ENCODE measurements at places on chromosomes 13 and 19.
A peak's percentile ranks its signal among the peaks of the same experiment; 100 is the strongest.

DNA sequence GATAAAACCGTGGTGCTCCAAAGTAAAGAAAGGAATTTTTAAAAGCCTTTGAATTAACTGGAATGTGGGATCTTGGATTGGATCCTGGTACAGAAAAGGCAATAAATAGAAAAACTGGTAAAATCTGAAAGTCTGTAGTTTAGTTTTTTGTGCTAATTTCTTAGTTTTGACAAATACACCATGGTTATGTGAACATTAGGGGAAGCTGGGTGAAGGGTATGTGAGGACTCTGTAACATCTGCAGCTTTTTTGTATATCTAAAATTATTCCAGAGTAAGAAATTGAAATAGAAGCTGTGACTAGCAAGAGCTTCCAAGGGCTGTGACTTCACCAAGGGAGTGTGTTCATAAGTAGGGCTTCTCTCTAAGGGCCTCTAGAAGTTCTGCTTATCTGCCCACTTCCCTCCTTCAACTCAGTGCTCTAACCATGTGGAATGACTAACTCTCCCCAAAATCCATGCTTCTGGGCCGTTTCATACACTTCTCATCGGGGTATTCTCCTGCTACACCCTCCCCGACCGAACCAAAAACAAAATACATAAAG is 26.5 kb downstream of the ARHGAP35 start:
- DNase-seq: no peak

DNA sequence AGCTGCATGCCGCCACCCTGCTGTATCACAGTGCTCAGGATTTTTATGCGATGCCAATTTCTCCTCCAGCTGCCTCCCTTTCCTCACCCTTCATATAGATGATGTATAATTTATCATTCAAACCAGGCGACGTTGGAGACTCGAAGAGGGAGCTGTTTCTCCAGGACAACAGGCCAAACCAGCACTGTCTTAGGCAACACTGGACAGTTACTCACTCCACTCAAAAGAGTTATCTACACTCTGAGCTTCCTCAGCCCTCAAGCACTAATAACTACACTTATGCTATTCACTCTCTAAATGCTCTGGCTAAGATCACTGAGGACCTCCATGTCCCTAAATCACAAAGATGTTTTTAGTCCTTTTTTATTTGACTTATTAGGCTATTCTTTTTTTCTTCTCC is 87.3 kb upstream of the RFC3 start:
- DNase-seq: no peak

DNA sequence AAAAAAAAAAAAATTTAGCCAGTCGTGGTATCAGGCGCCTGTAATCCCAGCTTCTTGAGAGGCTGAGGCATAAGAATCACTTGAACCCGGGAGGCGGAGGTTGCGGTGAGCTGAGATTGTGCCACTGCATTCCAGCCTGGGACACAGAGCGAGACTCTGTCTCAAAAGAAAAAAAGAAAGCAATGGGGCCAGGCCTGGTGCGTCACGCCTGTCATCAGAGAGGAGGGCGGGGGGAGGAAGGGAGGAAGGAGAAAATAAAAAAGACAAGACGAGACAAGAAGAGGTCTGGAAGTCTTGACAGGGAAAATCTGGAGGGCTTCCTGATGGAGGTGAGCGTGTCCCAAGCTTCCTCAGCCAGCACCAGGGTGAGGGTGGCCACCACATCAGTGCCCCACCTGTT is 54.9 kb upstream of the PTPRS start:
- no peak for DNase-seq

- DNase-seq: no peak
Observed at GRCh38 chr13:107553838-107554237, 661.5 kb downstream of the LIG4 start.

DNA sequence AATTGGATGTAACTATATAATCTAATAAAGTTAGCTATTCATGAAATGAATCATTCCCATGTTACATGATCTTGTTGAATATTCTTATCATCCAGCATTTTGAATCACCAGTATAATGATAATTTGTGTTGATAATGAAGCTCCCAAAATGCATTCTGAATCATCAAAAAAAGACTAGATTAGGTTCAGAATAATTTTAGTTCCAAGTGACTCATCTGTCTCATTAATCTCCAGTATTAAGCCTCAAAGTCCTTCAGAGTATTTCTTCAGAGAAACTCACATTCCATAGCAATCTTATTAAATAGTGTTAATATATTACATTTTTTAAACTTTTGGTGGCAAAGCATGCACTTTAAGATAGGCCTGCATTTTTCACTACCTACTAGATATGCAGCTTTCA is 207.5 kb downstream of the SLITRK5 start:
- no peak for DNase-seq

DNA sequence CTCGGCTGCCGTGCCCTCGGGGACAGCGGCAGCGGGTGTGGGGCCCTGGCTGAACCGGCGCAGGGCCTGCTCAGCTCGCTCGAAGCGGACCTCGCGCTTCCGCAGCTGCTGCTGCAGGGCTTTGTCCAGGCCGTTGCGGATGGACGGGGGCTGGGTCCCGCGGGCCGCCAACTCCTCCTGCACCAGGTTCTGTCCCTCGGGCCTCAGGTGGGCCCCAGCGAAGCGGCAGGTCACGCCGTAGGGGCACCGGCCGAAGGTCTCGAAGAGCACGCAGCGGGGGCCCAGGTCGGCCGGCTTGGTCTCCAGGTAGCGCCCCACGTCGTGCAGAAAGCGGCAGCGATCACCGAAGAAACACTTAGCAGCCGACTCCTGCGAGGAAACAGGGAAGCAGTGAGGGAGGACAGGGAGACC is 1.6 kb downstream of the DUS3L start:
- no peak for DNase-seq

DNA sequence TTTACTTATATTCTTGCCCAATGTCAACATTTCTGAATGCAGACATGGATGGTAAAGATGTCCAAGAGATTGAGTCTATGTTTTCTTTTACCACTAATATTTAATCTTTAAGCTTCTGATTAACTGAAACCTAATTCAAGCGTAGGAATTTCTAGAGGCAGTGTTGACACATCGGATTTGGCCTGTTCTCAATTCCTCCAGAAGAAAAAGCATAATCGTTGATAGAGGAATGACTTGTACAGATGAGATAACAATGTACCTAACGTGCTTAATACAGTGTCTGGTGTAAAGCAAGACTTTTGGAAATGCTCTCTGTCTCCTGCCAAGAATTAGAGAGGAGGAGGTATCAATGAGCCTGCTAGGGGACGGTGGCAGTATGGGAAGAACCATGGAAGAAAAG is 35.2 kb downstream of the SLC15A1 start:
- no peak for DNase-seq

- no peak for DNase-seq
Observed at GRCh38 chr13:95067303-95067702, 233.9 kb downstream of the ABCC4 start.

- no peak for DNase-seq
Observed at GRCh38 chr19:29928831-29929230, 13.2 kb upstream of the URI1 start.

DNA sequence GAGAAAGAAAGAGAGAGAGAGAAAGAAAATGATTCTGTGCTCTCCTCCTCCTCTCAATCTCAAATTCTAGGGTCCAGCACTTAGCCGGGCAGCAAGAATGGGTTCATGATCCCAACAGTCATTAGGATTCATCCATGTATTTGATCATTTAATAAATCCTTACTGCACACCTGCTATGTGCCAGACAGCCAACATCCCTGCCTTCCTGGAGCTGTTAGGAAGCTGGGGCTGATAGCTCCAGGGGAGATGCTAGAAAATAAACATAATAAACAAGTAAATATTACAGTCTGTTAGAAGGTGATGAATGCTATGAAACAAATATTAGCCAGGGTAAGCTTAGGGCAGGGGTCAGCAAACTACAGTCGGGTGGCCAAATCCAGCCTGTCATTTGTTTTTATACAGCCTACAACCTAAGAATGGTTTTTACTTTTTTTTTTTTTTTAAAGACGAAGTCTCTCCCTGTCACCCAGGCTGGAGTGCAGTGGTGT is 9.9 kb upstream of the ACP7 start:
- no peak for DNase-seq

- peak; percentile 40 for DNase-seq
Observed at GRCh38 chr19:1650650-1651567, 1.5 kb downstream of the TCF3 start.

All from activated gamma-delta T cell (primary cell).